ENCODE measurements at places on chromosomes 6 and 20. TPM values are rescaled to one million over a fixed set of nuclear protein-coding genes. Genes with fewer than 3 reads are reported as not detected.
A peak's percentile ranks its signal among the peaks of the same experiment; 100 is the strongest.

- DNase-seq = no peak
Observed at GRCh38 chr6:35197196-35197595, 16.6 kb upstream of the SCUBE3 start.

- no peak for DNase-seq
Observed at GRCh38 chr20:40493549-40493948, 195.5 kb downstream of the MAFB start.

GRCh38 chr6:33372526-33373123 lies 19.0 kb upstream of the KIFC1 start:
- no peak for DNase-seq

DNA sequence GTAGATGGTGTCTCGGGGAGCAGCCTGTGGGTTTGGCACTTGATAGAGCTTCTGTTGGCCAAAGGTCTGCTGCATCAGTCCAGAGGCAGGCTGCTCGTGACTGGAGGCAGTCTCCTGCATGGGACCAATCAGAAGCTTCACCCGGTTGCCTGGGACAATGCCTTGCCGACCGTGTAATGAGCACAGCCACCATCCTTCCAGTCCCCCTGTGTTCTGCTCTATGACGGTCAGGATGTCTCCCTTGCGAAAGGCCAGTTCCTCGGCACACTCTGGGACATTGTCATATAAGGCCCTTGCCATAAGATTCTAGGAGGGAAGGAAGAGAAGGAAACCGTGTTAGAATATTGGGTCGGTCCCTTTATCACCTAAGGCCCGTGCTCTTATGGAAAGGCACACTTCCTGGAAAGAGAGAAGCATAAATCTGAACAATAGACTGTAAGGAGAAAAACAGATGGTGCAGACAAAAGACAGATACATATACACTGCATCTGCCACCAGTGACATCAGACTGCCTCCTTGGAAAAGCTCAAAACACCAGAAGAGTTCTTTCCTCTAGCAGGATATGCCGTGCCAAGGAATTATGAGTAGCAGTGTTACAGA lies 18.9 kb downstream of the NEDD9 start:
- no peak for DNase-seq

GRCh38 chr6:39934131-39934757 lies at the start of gene MOCS1:
MOCS1 (minus strand) TSS chr6:39934462; CDS start chr6:39934417, 45 bp downstream.
- peak; percentile 41 for DNase-seq

DNA sequence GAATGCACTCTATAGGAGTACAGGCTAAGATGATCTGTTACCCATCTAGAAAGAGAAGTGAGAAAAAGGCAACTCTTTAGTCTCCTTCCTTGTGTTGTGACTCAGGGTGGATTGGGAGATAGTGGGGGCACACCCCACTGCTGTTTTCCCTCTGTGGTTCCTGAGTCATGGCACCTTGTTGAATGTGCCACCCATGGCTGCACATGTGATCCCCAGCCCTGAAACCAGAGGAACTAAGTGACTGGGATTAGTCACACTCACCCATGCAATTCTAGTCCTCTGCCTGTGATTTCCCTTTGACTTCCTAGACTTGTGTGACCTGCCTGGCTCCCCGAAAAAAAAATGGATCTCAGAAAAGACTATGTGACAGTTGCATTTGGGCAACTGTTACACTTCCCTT lies 48.6 kb upstream of the HTR1B start:
- no peak for DNase-seq

DNA sequence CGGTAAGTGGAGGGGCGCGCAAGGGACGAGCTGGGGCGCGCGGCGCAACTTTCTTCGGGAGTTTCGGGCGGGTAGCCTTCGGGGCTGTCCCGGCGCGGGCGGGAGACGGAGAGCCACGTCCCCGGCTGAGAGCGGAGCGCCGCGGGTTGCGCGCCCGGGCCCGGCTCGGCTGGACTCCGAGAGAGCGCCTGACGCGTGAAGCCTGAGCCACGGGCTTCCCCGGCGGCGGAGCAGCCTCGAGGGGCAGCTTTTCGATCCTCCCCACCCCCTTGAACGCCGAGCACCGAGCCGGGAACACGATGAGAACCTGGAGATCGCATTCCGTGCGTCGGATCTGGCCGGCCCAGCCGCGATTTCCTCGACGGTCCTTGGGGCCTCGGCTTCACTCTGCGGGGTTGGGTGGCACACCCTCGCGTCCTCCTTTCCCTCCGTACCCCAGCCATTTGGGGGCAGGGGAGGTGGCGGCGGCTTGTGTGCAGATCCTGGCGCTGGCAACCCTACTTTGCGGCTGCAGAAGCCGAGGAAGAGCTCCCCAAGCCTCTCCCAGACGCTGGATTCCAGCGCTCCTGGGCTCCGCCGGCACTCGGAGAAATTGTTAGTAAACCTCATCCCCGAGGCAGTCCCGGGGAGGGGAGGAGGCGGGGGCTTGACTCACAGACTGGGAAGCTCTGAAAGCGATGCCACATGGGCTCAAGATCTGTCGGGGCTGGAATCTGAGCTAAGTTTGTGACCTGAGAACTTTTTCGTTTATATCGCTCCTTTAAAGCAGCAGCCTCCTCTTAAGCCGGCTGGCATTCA lies 572 bp downstream of the DSE start:
- peak; percentile 67 for DNase-seq

GRCh38 chr6:148170286-148170685 lies 172.4 kb upstream of the SASH1 start:
- no peak for DNase-seq

DNA sequence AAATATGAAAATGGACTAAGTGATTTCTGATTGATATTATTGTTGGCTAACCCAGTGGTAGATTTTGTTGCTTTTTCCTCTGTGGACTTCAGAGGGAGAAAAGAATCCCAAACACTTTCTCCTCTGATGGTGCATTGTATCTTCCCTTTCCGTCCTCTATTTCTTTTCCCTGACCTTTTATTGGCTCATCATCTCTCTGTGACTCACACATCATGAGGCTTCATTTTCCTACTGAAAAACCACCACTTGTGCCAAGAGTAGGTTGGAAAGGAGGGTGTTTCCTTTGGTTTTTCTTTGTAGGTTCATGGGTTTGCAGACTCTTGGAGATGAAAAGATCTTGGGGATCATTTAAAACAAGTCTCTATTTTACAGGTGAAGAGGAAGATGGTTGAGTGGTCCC lies 311.7 kb upstream of the JAG1 start:
- DNase-seq = no peak

- no peak for DNase-seq
Observed at GRCh38 chr6:34235307-34236130, 1.2 kb upstream of the HMGA1 start.

- DNase-seq = peak; percentile 28
Observed at GRCh38 chr6:157954150-157955117, 27.2 kb upstream of the SYNJ2 start.

- no peak for DNase-seq
Observed at GRCh38 chr6:52548999-52549398, 27.9 kb downstream of the TRAM2 start.

DNA sequence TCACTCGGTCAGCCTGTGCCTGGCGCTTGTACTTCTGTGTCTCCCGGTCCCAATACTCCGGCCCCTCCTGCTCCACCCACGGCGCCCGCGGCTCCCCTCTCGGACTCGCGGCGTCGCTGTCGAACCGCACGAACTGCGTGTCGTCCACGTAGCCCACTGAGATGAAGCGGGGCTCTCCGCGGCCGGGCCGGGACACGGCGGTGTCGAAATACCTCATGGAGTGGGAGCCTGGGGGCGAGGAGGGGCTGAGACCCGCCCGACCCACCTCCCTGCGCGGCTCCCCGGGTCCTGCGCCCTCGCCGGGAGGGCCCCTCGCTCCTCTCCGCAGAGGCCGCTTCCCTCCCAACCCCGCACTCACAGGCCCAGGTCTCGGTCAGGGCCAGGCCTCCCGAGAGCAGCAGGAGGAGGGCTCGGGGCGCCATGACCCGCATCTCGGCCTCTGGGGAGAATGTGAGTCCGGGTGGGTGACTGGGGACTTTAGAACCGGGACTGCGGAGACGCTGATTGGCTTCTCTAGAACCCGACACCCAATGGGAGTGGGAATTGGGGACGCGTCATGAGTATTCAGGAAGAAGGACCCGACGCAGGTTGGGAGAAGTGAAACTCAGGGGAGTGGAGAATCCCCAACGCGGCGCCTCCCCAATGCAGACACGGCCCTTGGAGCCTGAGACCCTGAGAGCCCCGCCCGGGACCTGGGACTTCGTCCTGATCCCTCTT lies at the start of gene HLA-C:
TSS of gene HLA-C (minus strand) at position 452 of the 717 bp plus-strand sequence. CDS start at position 431, 21 bp downstream.
- DNase-seq = peak; percentile 71

HLA-DRB1 gene
- 64.3 TPM for polyA plus RNA-seq

CFAP206 gene
- 2.4 TPM for polyA plus RNA-seq

AHI1 gene
- 47.5 TPM for polyA plus RNA-seq

PCED1A gene
- 74.4 TPM for polyA plus RNA-seq

MEP1A gene
- not detected for polyA plus RNA-seq

TTLL9 gene
- 3.1 TPM for polyA plus RNA-seq

TIAM2 gene
- 21.4 TPM for polyA plus RNA-seq
